ENCODE measurements at places on chromosomes 11 and 22.

GRCh38 chr22:32596471-32596870, 121.9 kb downstream of the FBXO7 start:
- DNase-seq, result no peak

GRCh38 chr11:35466058-35466457, 46.7 kb upstream of the SLC1A2 start:
- no peak for DNase-seq

GRCh38 chr11:111528557-111528956, 12.0 kb upstream of the LAYN start:
- no peak for DNase-seq

GRCh38 chr11:116519499-116519898, 253.3 kb downstream of the BUD13 start:
- no peak for DNase-seq

DNA sequence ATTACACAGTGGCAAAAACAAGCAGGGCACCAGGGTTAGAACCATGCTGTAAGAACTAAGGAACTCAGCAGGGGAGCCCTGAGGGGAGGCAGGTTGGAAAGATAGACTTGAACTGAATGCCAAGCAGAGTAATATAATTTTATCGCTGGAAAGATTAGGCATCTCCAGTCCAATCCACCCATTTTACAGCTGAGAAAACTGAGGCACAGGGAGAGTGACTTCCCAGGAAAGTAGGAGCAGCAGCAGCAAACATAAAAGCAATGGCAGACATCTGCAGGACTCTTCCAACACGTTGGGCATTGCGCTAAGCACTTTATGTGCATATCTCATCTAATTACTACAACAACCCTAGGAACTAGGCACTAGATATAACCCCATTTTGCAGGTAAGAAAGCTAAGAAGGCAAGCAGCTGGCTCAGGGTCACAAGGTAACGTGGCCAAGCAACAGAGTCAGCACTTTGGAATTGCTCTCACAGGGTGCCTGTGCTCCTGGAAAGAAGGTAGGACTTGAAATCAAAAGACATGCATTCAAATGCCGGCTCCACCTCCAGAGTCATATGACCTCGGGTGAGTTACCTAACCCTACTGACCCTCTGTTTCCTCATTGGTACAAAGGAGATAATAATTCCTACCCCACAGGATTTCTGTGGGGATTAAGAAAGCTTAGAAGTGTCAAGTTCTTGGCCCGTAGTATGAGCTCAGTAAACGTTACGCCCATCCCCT, 215.3 kb downstream of the BARX2 start:
- no peak for DNase-seq

DNA sequence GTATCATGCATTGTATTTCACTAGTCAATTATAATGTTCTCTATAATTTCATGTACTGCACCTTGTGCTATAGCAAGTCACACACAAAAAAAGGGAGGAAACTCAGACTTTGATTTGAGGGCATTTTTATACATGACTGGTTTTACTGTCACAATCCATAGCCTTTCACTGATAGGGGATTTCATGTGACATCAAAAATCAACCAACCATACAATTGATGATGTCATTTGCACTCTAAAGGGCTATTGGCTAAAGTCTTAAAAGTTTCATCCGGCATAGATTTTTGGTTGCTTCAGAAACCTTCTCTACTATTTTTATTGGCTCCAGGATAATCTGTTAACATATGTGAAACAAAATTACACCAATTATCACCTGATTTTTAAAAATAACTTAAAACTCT, 237.8 kb downstream of the DCDC1 start:
- no peak for DNase-seq

- DNase-seq, result no peak
Measured at GRCh38 chr22:17314487-17314886, 54.8 kb upstream of the CECR2 start.

GRCh38 chr11:134466156-134466555, 54.1 kb upstream of the B3GAT1 start:
- DNase-seq, result no peak

DNA sequence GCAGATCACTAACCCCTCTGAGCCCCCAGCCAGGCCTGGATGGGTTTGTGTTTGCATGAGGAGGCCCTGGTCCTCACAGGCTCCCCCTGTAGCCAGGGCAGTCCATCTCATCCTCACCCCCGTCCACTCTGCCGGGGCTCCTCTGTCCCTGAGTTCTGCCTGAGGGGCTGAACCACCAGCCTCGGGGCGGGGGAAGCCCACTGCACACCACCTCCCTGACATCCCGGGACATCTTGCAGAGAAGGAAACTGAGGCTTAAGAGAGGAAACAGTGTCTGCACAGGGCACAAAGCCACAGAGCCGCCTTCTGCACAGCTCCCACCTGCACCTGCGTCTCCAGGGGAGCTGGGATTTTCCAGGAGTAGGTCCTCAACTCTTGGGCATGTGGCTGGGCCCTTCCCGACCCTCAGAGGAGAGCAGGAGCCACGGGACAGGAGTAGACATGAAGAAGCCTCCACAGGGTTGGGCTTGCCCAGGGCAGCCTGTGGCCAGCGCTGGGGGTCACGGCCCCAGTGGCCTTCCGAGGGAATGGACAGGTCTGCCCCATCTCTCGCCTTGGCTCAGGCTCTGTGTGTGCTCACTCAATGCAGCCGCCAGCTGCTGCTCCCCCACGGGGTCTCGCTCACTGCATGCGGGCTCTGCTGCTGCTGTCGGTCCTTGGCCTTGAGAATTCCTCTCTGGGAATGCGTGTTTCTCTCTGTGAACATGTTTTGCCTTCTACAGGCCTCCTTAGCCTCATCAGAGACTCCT, 45.4 kb upstream of the CCDC188 start:
- no peak for DNase-seq

DNA sequence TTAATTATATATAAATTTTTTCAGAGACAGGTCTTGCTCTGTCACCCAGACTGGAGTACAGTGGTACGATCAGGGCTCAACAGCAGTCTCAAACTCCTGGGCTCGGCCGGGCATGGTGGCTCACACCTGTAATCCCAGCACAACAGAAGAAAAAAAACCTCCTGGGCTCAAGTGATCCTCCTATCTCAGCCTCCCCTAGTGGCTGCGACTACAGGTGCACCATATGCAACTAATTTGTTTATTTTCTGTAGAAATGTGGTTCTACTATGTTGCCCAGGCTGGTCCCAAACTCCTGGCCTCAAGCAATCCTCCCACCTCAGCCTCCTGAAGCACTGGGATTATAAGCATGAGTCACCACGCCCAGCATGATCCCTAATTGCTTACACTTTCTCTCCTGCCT, 56.1 kb upstream of the SLC35C1 start:
- DNase-seq, result no peak

DNA sequence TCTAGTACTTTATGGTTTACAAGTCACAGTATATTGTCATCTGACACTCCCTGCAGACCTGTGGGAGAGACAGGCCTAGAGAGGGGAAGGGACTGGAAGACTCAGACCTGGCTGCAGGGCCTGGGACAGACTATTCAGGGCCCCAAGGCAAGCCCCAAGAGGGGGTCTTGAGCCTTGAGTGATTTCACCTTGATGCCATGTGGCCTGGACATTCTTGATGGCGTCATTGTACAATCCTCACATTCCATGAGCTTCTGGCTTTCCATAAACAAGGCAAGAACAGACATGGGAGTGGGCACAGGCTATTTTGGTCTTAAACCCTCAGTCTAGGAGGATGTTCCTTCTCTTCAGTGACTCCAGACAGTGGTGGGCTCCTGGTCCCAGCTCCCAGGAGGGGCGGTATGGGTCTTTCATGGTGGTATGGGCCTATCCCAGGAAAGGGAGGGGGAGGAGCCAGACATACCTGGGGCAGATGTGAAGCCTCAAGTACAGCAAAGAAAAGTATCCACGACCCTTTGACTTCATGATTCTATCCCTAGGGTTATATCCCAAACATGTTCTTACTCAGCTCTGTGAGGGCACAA, 1.8 kb upstream of the TBC1D10A start:
- no peak for DNase-seq

DNA sequence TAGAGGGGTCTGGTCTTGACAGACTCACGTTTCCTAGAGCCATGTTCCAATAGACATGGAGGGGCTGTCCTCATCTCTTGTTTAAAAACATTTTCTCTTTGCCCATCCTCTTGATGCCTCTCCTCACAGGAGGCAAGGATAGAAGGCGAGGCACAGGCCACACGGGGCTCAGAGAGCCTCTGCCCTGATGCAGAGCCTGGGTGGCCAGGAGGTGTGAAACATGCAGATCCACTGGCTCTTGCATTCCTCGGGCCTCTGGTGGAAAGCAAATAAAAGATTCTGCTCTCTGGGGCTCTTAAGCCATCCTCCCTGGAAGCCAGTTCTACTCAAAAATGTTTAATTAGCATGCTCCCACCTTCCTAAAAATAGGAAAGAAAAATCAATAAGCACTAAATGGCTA, 43.6 kb upstream of the NTM start:
- no peak for DNase-seq

GRCh38 chr22:30301995-30302809, 12.9 kb upstream of the CASTOR1 start:
- DNase-seq, result no peak

- DNase-seq, result no peak
Measured at GRCh38 chr22:24875862-24876506, 70.0 kb downstream of the SGSM1 start.

- no peak for DNase-seq
Measured at GRCh38 chr11:111361052-111361801, 17.8 kb downstream of the POU2AF1 start.

DNA sequence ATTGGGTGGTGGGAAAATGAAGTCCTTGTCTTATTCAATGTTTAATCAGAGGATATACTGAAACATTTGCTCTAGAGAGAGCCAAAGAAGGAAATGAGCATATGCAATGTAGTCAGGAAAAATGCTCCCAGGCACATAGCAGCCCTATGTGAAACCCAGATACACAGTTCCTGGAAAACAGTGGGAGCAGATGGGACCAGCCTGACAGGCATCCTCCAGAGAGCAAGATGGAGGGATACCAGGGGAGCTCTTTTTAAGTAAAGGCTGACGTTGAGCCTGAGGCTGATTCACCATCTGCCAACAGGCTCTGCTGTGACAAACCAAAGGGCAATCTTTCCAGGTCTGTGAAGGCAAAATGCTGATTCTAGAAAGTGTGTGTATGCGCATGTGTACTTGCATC, 559.4 kb upstream of the KIRREL3 start:
- no peak for DNase-seq

DNA sequence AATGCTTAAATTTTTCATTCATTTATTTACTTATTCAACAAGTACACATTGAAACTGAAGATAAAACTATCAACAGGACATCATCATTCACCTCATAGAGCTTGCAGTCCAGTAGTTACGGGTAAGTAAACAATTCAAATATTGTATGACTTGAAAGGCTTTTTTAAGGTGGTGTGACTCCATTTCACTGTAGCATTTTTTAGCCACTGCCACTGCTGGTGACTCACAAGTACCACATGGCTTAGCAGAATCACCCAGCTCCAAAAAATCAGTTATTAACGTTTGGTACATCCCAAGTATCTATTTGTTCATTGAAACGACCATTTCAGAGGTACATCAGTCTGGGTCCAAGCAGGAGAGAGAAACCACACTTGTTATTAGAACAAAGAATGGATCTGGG, 427.9 kb upstream of the DDI1 start:
- no peak for DNase-seq

GRCh38 chr22:25447067-25447685, 117.3 kb upstream of the GRK3 start:
- no peak for DNase-seq

- DNase-seq, result no peak
Measured at GRCh38 chr11:77084581-77085191, 17.9 kb downstream of the CAPN5 start.

- no peak for DNase-seq
Measured at GRCh38 chr11:13110145-13110544, 101.0 kb downstream of the RASSF10 start.

- DNase-seq, result no peak
Measured at GRCh38 chr11:8828580-8829361, 82.2 kb upstream of the AKIP1 start.

DNA sequence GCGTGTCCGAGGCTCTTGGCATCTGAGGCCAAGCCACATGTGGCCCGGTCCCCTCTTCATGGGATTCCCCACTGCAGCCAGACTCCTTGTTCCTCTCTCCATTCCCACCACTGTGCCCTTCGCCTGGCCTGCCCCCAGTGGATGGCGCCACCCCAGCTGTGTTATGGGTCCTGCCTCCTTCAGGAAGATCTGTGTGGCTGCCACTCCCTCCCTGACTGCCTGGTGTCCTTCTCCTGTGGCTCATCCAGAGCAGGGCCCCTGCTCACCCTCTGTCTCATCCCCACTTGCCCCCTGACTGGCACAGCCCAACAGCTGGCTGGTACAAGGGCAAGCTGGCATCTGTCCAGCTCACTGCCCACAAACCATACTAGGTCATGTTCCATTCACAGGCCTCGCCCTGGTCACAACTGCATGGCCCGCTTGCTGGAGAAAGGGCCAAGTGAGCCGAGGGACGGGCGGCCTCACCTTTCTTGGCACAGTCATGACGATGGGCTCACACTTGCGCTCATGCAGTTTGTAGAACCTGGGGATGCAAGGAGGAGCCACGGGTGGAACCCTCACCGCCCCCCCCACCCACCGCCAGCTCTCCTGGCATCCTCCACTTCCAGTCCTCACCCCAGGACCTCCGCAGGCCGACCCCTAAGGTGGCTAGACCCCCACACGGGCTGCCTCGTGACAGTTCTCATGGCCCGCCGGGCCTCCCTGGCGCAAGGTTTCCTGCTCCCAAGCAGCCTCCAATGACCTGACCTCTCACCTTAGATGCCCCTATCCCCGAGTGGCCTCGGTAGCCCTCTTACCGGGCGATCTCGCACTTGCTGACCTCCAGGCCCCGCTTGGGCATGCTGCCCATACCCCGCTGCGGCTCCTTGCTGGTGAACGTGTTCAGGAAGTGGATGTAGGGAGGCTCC, 2.1 kb upstream of the PTPRCAP start:
- peak; percentile 22 for DNase-seq

GRCh38 chr22:40330615-40331014, 15.7 kb upstream of the ADSL start:
- no peak for DNase-seq

Data from hematopoietic multipotent progenitor cell treated with erythropoietin and hydrocortisone succinate and interleukin-3 and kit ligand, for 17 days (in vitro differentiated cells).